Stimulated activated naive B cell treated with anti-CD40 and anti-IgM and Interleukin-4, amounts not matched to agents 10 μg/mL and 1 μg/mL and 100 μg/mL, for 72 hours (primary cell): ENCODE measurements at places on chromosomes 12 and 14.

DNA sequence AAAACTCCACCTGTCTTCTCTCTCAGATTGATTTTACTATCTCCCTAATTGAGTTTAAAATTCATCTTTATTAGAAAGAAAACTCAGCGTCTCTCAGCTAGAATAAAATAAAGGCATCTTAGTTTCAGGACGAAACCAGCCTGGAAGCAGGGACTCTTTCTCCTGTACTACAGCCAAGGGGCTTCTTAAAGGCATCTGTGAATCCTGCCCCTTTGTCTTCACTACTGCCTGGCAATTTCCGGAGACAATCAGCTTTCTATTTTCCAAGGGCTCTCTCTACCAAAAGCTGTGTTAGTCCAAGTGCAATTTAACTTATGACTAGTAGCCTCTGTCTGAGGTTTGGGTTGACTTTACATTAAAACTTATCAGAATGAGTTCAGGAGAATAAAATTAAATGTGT lies 623.3 kb upstream of the FOXG1 start:
- no peak for DNase-seq

DNA sequence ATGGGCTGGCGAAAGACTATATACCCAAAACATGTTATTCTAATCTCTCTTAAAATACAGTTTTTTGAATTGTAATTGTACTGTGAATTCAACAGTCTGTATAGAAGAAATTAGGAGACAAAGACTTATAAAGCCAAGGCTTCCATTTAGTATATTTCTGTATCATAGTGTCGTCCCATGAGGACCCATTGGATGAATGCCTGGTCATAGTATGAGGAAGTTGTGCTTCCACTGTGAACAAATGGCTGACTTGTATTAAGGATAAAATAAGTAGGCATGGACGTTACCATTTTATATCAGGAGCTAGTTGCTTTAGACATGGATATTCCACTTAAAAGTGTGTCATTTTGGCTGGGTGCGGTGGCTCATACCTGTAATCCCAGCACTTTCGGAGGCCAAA lies 55.9 kb upstream of the NAV3 start:
- DNase-seq = no peak

GRCh38 chr12:78457938-78458337 lies 406.6 kb upstream of the SYT1 start:
- no peak for DNase-seq

DNA sequence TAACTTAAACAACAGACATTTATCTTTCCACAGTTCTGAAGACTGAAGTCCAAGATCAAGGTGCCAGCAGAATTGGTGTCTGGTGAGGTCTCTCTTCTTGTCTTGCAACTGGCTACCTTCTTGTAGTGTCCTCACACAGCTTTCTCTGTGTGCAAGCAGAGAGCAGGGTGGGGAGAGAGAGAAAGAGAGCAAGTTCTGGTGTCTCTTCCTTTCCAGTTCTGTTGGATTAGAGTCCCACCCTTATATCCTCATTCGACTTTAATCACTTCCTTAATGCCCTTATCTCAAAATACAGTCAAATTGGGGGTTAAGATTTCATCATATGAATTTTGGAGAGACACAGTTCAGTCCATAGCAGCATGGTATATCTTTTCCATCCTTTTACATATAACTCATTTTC lies 40.8 kb downstream of the DYRK2 start:
- DNase-seq = no peak

GRCh38 chr12:130876758-130877157 lies 4.9 kb downstream of the RAN start:
- no peak for DNase-seq

DNA sequence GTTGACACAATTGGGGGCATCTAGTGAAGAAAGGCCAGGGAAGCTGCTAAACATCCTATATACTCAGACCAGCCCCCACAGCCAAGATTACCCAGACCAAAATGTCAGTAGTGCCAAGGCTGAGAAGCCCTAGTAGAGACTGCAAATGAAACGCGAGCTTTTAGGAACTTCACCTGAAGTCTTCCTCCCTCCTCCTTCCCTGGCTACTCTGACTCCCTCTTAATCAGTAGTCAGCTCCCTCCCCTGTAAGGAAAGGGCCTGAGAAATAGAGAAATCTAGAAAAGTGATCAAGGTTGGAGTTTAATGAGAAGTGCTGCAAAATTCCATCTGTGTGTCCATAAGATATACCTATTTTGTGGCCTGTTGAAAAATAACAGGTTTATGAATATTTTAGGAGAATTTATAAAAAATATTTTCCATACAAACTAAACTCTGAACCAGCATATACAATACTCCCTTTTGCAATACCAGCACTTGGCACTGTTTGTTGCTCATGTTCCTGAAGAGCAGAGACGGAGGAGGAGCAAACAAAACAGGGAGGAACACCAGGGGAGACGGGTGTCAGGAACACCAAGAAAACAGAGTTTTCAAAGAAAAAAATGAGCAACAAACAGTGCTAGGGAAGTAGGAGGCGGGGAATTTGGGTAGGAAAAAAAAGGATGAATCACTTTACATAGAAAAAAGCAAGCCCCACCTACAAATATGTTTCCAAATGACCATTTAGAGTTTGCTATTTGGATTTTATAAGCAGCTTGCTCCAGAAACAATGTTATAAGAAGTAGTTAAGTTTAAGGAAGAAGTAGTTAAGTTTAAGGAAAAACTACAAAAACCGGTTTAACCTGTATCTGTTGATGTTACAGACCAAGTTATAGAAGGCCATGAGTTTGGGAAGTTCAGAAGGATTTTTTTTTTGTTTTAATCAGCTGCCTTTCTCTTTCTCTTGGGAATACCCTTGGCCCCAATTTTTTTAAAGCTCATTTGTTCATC lies 282.1 kb upstream of the GRIP1 start:
- DNase-seq = no peak

GRCh38 chr12:55831447-55831815 lies 2.0 kb upstream of the DNAJC14 start:
- DNase-seq = no peak

DNA sequence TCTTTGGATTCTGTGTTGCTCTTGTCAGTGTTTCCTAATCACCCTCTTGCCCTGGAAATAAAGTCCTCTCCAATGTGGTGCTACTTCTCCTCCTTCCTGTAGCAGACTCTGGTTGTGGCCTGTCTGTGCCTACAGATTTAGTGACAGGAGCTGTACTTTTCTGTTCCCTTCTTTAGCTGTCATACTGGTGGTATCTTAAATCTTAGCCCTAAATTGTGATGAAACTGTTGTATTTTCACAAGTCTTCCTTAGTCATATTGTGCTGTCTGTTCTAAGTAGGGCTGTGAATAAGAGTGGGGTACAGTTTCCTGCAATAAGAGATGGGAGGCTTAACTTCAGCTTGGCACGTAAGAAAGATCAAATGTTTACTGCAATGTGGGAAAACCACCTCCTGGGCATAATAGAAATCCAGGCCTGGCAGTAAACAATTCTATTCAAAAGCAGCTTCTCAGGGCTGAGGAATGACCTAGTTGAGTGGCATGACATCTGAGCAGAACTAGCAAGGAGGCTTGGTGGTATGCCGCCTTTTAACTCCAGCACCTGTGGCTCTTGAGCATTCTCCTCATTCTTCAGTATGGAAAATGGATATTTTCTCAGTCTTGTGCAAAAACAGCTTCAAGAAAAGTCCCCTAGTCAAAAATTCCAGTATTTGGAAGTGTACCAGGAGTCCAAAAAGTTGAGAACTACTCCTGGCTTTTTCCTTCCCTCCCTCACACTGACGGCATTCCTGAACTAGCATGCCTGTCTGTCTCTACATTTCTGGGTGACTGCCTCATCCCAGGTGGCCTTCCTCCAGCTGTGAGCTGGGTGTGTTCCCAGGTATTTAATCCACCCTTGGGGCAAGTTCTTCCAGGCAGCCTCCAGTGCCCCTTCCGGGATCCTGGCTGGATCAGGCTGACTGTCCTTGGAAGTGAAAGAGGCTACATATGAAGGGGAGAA lies 19.5 kb downstream of the ANO6 start:
- DNase-seq = no peak

GRCh38 chr14:51360592-51360991 lies 120.5 kb downstream of the TMX1 start:
- DNase-seq = no peak

GRCh38 chr14:101082036-101082435 lies 178.5 kb upstream of the RTL1 start:
- DNase-seq = no peak

DNA sequence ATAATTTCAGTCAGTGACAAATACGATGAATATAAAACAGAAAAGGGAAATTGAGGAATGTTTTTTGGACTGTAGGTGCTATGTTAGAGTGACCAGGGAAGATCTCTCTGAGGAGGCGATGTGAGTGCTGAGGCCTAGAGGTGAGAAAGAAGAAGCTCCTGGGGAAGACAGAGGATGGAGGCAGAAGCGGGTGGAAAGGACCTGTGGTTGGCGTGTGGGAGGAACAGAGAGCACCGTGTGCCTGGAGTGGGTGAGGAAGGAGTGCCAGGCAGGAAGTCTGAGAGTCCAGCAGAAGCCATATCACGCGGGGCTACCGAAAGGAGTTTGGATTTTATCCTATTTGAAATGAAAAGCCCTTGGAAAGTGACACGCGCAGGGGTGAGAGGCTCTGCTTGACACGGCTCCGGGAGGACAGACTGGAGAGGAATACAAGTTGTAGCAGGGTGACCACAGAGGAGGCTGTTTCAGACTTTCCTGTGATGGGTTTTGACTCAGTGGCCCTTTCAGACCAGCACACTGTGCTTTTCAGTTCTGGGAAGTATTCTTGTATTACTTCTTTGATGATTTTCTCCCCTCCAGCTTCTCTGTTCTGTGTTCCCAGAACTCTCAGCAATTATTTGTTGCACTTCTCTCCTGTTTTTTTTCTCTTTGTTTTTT lies 96.9 kb downstream of the VRK1 start:
- DNase-seq = no peak

DNA sequence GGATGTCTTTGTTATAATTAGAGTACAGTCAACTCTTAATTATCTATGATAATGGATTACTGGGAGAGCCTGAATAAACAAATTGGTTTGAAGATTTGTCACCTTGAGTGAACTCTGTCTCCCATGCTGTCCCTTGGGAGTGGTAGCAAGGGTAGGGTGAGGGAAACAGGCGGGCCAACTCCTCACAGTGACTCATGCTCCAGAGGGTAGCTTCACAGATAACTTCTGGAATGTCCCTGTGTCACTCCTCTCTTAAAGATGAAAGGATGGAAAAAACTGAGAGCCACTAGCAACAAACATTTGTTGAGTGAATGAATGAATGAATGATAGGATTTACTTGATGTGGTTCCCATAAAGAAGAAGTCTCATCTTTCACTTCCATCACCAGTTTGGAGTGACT lies 53.5 kb downstream of the RASSF9 start:
- DNase-seq = no peak

DNA sequence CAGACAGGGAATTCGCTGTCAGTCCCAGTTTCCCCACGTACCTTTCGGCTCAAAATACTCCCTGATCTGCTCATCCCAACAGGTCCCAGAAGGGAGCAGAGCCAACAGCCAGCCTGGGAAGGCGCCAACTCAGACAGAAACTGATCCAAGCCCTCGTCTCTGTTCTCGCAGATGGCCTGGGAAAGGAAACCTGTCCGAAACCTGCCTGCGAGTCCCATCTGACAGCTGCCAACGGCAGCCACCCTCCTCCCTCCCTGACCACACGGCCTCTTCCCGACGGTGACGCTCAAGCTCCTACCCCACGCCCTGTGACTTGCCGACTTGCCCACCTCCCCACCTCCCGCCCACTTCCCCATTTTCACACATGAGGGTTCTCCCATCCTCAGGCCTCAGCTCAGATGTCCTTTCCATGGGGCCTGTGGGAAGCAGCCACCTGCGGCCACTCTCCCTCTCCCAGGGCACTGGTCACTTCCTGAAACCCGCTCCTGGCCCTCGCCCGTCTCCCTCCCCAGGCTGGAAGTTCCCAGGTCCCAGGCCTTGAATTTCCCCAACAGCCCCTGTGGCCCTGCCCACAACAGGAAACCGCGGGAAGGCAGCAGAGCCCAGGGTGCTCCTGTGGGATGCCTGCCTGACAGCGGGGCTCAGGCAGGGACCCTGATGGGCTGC lies 60.9 kb upstream of the FBRSL1 start:
- DNase-seq = no peak

GRCh38 chr14:61280092-61280525 lies 1.0 kb downstream of the TMEM30B start:
- no peak for DNase-seq

- no peak for DNase-seq
These were observed 5.6 kb upstream of the ST8SIA1 start for GRCh38 chr12:22340143-22340542.
